ENCODE measurements at places on chromosomes 13 and 19.

DNA sequence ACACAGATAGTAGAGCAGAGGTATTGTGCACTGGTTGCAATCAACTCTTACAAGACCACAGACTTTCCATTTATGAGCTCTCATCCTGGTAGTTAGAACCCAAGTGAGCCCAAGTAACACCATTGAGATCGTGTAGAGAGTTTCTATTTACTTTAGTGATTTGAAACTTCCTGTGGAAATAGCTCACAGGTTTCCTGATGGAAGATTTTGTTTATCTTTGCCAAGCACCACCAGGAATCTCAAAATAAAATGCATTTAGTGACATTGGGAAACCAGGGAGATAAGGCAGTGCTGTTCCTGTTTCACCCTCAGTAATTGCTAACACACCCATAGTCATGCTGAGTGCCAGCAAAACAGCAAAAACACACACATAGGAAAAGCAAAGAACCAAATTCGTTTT lies 102.5 kb downstream of the FLT1 start:
- no peak for DNase-seq

DNA sequence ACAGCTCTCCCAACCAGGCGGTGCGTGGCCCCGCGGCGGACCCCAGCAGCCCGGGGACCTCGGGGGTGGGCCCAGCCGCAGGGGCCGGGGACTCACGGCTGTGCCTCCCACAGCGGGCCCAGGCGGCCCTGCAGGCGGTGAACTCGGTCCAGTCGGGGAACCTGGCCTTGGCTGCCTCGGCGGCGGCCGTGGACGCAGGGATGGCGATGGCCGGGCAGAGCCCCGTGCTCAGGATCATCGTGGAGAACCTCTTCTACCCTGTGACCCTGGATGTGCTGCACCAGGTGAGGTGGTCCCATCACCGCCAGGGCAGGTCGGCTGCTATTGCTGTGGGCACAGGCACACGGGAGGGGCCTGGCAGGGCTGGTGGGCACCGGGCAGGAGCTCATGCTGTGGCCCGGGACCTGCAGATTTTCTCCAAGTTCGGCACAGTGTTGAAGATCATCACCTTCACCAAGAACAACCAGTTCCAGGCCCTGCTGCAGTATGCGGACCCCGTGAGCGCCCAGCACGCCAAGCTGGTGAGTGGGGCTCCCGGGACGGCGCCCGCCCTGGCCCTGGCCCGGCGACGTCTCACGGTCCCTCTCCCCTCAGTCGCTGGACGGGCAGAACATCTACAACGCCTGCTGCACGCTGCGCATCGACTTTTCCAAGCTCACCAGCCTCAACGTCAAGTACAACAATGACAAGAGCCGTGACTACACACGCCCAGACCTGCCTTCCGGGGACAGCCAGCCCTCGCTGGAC lies 7.3 kb downstream of the PTBP1 start:
- DNase-seq: no peak

GRCh38 chr13:27500806-27501534 lies 50.6 kb upstream of the MTIF3 start:
- no peak for DNase-seq

DNA sequence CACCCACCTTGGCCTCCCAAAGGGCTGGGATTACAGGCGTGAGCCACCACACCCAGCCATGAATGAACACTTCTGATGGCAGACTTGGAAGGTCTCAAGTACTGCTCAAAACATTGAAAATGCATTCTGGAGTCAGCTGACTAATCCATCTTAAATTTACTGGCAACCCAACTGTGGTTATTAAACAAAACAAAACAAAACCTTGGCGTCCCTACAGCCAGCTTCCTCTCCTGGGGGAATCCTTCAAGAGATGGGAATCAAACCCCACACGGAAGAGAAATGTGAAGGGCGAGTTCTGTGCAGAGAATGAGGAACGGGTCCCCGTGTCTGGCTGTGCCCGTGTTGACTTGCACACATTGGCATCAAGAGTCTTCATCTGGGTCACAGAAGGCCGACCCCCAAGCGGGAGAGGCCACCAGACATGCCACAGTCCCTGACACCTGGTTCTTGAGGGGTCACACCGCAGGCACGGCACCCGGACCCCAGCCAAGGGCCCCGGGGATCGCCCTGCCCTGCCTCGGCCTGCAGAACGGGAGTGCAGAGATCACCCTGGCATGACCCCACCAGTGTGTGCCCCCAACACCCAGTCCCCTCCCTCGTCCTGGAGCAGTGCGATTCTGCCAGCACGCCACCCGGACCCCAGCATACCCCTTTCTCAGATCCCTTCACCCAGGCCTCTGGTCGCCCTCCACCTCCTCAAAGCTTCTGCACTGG lies 3.2 kb downstream of the MAP2K2 start:
- DNase-seq: no peak

GRCh38 chr19:56995303-56995702 lies 124.5 kb upstream of the USP29 start:
- no peak for DNase-seq
